Amniotic stem cell (primary cell): ENCODE measurements at places on chromosomes 6 and 20.

DNA sequence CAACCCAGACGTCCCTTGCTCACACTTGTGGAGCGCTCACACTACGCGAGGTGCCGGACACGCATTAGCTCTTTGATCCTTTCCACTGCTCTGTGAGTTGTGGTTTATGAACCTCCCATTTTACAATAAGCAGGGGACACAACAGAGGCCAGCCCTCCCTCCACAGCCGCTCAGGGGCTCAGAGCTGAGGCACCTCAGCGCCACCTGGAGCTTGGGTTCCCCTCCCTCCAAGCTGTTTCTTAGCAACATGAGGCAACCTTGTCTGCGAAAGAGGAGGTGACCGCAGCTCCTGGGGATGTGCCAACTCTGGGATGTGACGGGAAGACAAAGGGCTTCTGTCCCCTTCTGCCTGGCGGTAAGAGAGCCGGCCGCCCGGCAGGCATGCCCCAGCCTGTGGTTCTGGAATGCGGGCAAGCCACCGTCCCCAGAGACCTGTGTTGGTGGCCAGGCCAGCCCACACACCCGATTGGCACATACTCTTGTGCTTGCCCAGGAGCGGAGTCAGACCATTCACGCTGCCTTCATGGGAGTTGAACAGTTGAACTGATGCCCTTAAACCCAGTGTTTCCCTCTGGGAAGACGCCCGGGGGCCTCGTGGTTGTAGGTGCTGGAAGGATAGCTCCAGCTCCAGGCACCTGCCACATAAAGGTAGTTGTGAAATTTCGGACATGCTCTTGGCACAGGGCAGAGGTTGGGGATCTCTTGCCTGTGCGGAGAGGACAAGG, 44.5 kb downstream of the RBM38 start:
- no peak for DNase-seq

DNA sequence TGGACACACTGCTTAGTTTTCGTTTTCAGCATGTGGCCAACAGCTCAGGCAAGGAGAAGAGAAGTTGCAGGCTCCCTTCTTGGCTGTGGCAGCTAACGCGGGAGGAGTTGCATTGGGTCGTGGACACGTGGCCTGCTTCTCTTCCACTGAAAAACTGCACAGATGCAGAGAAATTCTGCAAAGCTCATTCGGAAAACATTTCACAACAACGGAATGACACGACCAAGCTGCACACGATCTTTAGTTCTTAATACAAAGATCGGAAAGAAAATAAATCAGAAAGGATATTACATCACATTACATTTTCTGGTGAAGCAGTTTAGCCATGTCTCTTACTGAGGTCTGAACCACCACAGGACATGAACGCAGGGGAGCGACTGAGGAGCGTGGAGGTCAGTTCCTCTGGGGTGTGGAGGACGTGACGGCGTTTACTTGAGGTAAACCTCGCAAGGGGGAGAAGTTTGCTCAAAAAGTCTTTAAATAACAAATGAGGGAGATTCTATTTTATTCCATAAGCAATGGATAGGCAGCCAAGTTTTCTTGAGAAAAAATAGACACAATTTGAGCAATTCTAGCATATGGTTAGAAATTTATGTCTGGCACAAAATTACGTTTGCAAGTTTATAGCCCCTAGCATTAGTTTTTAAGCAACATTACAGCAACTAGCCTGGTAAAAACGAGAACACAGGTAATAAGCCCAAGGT, 178.3 kb downstream of the THBS2 start:
- DNase-seq, result no peak

DNA sequence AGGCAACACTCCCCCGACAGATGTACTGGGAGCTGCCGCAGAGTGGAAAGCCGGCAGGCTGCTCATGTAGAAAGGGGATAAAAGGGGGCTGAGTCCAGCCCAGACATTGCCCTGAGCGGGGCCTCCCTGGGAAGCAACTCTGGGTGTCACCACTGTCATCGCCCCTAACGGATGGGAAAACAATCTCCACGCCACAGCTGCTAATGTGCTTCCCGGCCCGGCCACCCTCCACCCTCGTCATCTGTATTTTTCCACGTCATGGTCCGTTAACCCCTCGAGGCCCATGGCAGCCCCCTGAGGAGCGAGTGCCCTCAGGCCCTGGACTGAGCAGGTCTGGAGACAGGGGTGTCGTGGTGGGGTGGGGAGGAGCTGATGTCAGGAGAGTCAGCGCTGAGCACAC, 227.4 kb downstream of the DLL1 start:
- DNase-seq, result no peak

GRCh38 chr6:43950051-43950605, 177.1 kb downstream of the MRPL14 start:
- DNase-seq, result no peak

- DNase-seq, result no peak
These were observed 185.3 kb upstream of the SUPT3H start for GRCh38 chr6:45563041-45563440.
